ENCODE measurements at places on chromosomes 2 and 18.

- no peak for DNase-seq
Measured at GRCh38 chr2:80153151-80153550, 151.4 kb downstream of the LRRTM1 start.

DNA sequence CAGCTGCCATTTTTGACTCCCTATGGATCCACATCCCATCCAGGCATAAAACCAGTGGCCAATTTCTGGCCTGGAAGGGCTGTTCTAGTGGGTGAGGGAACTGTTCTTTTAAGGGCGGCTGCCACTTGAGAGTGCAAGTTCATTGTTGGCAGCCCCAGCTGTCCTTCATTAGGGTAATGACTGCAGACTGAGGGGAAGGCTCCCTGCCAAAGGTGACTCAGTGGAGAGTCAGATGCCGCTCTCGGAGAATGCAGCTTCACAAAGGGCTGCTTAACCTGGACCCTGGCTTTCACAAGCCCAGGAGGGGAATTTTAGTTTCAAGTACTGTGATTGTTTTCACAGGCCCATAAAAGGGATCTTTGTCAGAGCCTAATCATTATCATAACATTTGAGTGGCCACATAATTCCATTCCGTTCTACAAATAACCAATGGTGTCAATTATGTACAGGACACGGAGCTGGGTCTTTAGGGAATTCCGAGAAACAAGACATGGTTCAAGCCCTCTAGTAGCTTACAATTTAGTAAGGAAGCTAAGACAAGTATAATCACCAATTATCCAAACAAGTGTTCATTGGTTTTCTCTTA, 235.7 kb downstream of the CDCA7 start:
- DNase-seq, result no peak

GRCh38 chr2:234352270-234352669, 144.6 kb downstream of the ARL4C start:
- no peak for DNase-seq

DNA sequence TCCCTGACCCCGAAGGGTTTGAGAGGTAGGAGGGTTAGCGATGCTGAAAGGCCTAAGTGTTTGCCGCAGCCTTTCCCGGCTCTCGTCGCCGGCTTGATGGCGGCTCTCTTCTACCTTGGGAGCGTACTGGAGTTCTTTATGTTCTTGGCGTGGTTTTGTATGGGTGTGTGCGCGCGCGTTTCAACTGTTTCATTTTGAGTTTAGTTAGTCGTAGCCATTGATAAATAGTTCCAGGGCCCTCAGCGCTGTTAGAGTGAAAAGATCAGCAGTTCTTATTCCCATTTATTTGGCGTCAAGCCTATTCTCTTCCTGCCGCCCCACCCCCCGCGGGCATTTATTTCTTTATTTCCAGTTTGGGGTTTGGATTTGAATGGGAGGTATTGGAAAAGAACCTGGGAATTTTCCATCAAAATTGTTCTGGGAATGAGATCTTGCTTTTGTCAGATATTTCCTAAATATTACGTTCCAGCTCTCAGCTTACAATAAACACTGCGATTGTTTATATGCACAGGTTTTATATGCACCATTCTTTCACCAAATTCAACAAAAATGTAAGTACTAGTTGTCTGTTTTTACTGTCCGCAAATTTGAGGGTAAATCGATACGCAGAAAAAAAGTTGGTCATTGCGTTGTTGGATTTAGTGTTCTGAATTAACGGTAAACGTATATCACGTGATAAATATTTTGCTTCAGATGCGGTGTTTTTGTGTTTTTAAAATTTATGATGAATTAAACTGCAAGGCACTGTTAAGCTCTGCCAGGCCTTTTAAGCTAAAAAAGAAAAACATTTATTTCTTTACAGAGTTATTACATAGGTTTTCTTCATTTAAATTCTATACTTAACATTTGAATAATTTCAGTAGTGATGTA, 954 bp downstream of the CCNT2 start:
- peak; percentile 50 for DNase-seq

GRCh38 chr2:205848601-205849000, 166.3 kb downstream of the NRP2 start:
- no peak for DNase-seq

GRCh38 chr2:74327199-74327598, 16.0 kb downstream of the SLC4A5 start:
- DNase-seq, result no peak

- no peak for DNase-seq
Measured at GRCh38 chr18:34818064-34818463, 108.0 kb downstream of the DTNA start.

- no peak for DNase-seq
Measured at GRCh38 chr18:8381821-8382459, 227.3 kb upstream of the RAB12 start.

GRCh38 chr2:190482451-190482850, 52.1 kb downstream of the NEMP2 start:
- no peak for DNase-seq

- DNase-seq, result no peak
Measured at GRCh38 chr2:197276156-197276555, 34.4 kb downstream of the ANKRD44 start.

GRCh38 chr2:42261518-42262195, 92.5 kb downstream of the EML4 start:
- no peak for DNase-seq

DNA sequence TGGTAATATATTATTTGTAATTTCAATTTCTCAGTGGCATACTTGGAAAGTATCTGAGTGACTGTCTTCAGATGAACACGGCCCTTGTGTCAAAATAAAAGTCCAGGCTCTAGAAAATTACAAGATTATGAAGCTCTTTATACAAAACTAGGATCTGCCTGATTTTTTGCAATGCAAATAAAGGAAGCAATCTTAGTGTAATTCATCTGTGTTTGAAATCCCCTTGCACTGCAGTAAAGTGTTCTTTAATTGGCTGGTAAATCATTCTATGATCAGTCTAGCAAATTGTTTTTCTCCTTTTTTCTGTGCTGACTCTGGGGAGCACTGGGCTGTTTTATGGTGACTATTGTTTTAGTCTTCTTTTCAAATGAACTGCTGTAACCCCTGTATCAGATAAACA, 1039.0 kb downstream of the SOCS6 start:
- DNase-seq, result no peak

GRCh38 chr18:26909599-26910290, 44.2 kb upstream of the AQP4 start:
- no peak for DNase-seq

DNA sequence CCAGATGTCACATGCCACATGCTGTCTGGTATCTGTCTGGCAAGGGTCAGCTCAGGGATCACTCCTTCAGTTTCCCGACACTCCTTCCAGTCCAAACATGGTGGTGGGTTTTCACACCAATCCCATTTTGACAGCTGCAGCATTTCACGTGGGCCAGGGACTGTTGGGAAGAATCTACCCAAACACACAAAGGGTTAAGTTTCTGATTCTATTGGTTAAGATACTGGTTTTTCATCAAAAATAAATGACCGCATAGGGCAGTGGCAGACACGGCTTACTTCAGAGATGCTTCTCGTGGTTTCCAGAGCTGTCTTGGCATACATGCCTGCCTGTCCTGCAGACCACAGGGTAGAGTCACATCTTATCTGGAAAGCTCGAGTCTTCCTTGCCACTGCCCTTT, 79.7 kb downstream of the PSMG2 start:
- no peak for DNase-seq

Measured in stimulated activated CD4-positive, alpha-beta T cell treated with anti-CD3 and anti-CD28 coated beads, Interleukin-4, amount 100 ng/mL, for 4 hours (primary cell).